Left renal pelvis (tissue), 4 donors: ENCODE measurements at places on chromosomes 1 and 21. TPM values are rescaled to one million over a fixed set of nuclear protein-coding genes. Genes with fewer than 3 reads are reported as not detected.
A peak's percentile ranks its signal among the peaks of the same experiment; 100 is the strongest.

Gene OR2L3
- polyA plus RNA-seq: not detected

Gene S100A16
- polyA plus RNA-seq: 107 TPM

DNA sequence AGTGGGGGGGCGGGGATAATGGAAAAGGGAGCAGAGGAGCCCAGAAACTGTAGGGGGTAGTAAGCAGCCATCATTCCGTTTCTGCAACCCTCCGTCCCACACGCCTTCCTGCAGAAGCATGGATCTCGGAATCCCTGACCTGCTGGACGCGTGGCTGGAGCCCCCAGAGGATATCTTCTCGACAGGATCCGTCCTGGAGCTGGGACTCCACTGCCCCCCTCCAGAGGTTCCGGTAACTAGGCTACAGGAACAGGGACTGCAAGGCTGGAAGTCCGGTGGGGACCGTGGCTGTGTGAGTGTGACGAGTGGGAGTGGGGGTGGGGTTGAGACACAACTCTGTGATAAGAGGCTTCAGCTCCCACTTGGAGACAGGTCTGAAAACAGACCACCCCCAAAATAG is 706 bp downstream of the CREB3L4 start:
- no peak for DNase-seq

GRCh38 chr1:95951371-95952102 is 717.5 kb downstream of the RWDD3 start:
- peak; percentile 46 for DNase-seq

- no peak for DNase-seq
Measured at GRCh38 chr1:96388421-96389310, 332.9 kb upstream of the PTBP2 start.

Gene CD1E
- not detected for polyA plus RNA-seq

DNA sequence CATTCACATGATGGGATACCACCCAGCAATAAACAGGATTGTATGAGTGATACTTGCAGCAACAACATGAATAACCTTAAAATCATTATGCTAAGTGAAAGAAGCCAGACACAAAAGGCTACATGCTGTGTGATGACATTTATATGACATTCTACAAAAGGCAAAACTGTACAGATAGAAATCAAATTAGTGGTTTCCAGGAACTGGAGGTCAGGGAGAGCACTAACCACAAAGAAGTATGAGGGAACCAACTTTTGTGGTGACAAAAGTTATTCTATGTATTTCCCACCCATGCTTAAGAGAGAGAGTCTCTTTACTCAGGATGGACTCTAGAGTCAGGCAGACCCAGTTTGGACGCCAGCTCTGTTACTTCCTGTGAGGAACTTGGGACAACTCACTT is 364.5 kb upstream of the DAB1 start:
- DNase-seq: no peak

GRCh38 chr1:77706321-77706720 is 23.9 kb upstream of the ZZZ3 start:
- DNase-seq: no peak

- DNase-seq: no peak
Measured at GRCh38 chr1:185358957-185359356, 41.9 kb upstream of the IVNS1ABP start.

DNA sequence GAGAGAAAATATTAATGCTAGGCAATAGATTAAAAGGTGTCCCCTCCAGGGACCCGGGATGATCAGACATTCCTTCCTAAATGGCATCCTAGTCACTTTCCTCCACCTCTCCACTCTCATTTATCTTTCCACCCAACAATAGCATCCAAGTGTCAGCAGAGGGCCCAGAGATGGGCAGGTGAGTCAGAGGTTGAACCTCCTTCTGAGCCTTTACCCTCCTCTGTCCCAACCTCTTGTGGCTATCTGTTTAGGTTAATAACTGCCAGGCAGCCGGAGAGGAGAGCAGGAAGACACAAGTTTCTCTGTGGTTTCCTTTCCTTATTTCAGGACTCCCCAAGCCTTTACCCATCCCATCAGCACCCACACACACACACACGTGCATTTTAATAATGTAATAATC is 4.1 kb downstream of the GJA5 start:
- DNase-seq: no peak

DNA sequence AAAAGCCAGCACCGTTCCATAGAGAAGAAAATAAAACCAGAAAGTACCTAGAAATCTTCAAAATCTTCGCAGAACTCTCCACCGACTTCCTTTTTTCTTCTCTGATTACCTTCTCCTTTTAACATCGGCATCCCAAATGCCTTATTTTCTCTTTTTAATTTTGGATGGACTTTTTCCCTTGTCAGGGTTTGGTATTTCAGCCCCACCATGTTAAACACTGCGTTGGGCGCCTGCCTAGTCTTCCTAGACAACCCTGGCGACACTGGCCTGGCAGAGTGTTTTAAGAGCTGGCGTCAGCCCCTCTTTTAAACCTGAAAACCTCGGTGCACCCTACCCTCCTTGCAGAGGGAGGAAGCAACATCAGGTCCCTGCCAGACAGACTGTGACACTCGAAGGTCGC is 66.0 kb upstream of the EFHD2 start:
- no peak for DNase-seq

GRCh38 chr1:7315946-7316345 is 455.1 kb upstream of the VAMP3 start:
- no peak for DNase-seq
